ENCODE measurements at places on chromosomes 3 and 15. TPM values are rescaled to one million over a fixed set of nuclear protein-coding genes. Genes with fewer than 3 reads are reported as not detected.

DNA sequence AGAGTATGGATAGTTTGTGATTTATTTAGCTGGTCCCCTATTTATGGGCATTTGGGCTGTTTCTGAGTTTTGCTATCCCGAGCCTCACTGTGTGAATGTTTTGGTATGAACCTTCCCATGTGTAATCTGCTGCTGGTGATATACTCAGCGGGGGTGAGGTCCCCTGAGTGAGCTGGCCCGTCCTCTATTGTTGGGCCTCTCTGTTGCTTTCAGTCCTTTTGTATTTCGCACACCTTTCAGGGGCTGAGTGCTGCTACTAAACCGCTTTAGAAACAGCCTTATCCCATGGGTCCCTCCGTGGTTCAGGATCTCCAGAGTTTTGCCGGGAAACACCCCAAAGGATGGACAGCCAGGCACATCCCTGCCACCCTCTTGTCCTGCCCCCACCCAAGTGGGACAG, 94.5 kb downstream of the WNT7A start:
- no peak for DNase-seq

DNA sequence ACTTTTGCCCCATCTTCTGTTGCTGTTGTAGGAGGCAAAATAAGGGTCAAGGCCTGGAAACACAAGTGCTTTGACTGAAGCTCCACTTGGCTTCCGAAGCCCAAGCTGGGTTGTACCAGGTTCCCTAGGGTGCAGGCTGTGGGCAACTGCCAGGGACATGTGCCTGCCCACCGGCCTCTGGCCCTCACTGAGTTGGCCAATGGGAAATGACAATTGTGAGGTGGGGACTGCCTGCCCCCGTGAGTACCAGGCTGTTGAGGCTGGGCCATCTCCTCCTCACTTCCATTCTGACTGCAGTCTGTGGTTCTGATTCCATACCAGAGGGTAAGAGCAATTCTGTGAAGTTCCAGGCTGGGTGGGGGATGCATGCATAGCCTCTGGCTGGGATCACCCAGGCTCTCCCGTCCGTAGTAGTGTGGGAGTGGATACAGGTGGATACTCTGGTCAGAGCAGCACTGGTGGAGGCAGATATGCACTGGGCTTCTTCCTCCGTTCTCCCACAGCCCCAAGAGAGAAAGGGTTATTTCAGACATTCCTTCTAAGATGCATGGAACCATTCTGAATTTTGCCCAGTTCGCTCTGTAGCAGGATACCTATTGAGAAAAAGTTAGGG, at the start of gene ADIPOQ:
ADIPOQ (plus strand) TSS at position 285 of the 613 bp plus-strand sequence. CDS start 10,349 bp downstream, outside the sequence.
- DNase-seq = no peak

- no peak for DNase-seq
Observed at GRCh38 chr15:50452927-50453326, 28.7 kb downstream of the USP8 start.

- DNase-seq = no peak
Observed at GRCh38 chr15:70830615-70831014, 23.3 kb downstream of the LARP6 start.

DNA sequence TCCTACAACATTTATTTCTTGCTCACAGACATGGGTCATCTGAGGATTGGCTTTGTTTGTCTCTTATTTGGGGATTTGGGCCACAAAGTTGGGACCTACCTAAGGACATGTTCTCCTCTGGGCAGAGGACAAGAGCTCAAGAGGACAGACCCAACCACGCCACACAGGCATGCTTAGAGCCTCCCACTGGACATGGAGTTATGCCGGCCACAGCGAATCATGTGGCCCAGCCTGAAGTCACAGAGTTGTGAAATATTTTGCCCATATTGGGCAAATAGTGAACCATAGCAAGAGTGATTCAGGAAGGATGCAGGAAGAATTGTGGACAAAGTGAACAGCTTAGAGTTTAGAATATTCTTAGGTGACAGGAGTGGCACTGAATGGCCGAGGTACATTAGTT, 9.9 kb downstream of the TRAK1 start:
- DNase-seq = no peak

DNA sequence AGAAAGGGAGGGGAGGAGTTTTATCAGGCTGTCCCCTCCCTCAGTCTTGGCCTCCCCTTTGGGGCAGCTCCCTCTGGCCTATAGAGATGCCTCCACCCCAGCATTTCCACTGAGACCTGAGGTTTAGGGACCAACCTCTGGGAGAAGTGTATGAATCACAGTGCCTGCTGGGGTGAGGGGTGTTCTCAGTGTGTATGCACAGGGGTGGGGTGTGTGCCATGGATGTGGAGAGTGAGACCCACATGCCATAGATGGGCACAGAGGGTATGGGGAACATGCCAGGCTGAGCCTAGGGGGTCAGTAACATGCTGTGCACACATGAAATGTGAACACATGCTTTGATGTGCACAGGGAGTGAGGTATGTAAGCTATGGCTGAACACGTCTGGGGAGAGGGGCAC, 12.4 kb upstream of the ANKRD63 start:
- DNase-seq = no peak

GRCh38 chr3:11603628-11604027, 40.1 kb downstream of the VGLL4 start:
- peak; percentile 25 for DNase-seq

DNA sequence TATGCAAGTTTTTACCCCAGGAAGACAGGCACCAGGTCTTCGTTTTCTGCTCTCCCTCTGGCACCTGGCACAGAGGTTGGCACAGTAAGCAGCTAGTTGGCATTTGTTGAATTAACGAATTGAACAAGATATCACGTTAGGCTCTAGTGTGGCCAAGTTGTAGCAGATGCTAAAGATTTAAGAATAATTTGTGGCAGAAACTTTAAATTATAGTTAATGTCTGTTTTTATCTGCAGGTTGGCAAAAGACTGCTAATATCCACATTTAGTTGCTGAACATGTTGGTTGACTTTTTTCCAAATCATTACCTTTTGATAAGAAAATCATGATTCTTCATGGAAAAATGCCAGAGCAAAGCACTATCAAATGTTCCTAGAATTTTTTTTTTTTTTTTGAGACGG, 8.1 kb downstream of the CHRNA5 start:
- no peak for DNase-seq

DNA sequence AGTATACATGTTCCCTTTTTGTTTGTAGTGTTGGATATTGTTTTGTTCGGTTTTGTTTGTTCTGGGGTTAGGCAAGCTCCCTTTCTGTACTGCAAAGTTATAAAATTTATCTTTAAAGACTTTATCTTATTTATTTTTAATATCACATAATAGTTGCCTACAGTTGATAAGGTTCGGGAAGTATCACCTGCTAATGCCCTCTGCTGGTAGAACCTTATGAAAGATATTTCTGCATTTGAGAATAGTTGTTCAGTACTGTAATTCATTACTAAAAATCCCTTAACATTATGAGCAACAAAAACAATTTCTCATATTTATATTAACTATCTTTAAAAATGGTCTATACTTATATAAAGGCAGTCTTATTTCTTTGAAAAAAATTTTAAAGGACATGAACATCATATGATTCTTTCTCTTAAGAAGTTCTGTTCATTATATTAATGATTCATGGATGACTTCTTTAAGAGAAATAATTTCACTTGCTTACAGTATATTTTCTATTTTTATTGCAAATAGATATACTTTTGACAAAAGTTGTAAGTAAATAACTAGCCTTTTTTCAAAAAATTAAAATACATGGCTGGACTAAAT, 1126.8 kb downstream of the SI start:
- no peak for DNase-seq

DNA sequence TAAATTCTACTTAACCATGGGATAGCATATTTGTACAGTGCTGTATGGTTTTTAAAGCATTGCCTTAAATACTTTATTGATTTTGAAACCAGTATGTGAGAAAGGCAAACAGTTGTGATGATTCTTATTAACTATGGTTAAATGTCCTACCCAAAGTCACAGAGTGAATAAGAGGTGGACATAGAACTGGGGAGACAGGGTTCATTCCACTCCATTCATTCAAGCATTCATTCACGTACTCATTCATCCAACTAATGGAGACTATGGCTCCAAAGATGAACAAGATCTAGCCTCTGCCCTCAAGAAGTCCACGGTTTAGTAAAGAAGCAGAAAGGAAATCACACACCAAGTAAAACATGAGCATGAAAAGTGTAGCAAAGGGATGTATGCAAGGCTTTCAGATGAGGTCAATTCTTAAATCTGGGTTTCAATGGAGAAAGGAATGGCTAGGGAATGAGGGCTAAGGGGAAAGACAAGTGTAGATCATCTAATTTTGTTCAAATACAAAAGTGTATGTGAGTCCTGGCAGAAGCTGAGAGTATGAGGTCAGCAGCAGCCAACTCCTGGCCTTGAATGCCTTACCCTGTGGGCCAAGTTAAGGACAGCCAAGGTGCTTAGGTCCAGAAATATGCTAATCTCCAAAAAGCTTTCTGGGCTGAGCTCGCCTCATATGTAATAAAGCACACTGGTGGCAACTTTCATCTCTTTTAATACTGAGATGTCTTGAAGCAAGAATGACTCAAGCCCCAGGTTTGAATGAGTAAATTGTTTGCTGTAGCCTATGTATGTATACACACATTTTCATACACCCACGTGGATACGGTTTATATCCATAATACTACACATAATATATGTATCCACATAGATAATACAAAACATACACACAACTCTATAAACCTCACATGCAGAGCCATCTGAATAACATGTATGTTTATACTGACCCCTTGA, 4.3 kb downstream of the TNIK start:
- DNase-seq = no peak

- DNase-seq = no peak
Observed at GRCh38 chr3:123042413-123042812, 14.8 kb upstream of the SEMA5B start.

- DNase-seq = no peak
Observed at GRCh38 chr15:98717371-98717770, 69.0 kb downstream of the IGF1R start.

GRCh38 chr3:25665315-25666280, 891 bp upstream of the TOP2B start:
- no peak for DNase-seq

DNA sequence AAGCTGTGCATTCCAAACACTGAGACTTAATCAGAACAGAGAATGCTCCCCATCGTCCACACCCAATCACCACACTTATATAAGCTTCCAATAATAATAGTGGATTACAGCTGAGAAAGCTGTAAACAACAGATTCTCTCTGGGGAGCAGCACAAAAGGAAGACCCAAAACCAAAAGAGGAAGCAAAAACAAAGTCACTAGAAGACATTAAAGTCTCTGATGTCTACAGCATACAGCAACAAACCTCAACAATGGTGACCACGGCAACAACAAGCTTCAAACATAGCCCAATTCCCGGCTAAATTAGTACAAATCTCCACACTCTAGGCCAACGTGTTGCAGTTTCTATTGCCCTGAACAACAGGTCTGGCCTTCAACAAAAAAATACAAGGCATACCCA, 37.7 kb downstream of the ZDHHC23 start:
- no peak for DNase-seq

- DNase-seq = no peak
Observed at GRCh38 chr15:64163659-64164362, 989 bp upstream of the PPIB start.

GRCh38 chr3:20772869-20773268, 586.9 kb upstream of the SGO1 start:
- no peak for DNase-seq

DNA sequence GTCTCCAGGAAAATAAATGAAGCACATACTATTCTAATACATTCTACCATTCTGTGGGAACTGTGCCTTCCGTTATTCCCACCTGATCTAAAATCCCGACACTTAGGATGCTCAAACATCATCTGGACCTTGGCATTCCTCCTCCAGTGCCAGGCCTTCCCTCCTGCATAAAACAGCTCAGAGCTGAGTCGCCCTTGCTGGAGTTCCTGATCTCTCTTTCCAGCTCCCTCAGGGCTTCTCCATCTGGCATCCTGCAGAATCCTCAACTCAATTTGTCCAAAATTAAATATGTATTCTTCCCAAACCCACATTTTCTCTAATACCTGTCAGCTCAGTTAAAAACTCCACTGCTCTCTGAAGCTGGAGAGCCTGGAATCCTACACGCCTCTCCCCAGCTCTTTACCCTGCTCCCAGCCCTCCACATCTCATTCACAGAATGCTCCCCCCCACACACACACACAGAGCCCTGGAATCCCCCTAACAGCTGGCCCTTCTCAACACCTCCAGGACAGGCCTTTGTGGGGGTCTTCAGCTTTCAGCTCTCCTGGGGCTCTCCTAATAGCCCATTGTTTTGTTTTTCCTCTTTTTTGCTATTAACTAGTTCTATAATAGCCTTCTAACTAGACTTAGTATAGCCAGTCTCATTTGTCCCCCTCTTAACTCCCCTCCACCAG, 78.5 kb downstream of the HMG20A start:
- DNase-seq = peak; percentile 69

GRCh38 chr3:58424613-58425012, 9.0 kb downstream of the PDHB start:
- DNase-seq = no peak

DNA sequence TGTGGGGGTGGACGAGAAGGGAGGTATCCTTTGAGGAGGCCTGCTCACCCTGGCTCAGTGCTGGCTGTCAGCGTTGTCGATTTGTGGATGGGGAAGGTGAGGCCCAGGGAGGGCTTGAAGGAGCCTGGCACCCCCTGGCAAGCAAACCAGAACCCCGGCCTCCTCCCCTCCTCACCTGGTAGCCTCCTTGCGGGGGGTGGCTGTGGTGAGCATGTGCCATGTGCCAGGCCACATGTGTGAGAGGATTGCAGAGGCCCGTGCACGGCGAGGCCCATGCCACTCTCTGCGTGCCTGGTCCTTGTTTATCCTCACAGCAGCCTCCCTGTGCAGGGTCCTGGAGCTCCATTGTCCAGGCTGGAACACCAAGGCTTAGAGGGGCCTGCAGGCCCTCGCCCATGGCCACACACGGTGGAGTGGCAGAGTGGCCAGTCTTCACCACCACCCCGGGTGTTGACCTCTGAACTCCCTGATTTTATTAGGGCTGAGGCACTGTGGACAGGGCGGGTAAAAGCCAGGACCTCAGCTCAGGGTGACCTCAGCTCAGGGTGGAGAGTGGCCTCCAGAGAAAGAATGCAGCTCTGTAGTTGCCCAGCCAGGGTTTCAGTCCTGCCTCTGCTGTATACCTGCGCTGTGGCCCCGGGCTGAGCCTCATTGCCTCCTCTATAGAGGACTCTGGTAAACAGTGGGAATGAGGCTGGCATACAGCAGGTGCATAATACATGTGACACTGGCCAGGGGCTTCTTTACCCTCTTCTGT, 29.1 kb downstream of the HDAC11 start:
- DNase-seq = no peak

Gene RARB
- 1.5 TPM for total RNA-seq

Gene TRIP4
- 62.3 TPM for total RNA-seq

Gene DUOXA2
- total RNA-seq = not detected

Gene MGLL
- total RNA-seq = 29.0 TPM

Gene LARP6
- total RNA-seq = 62.8 TPM

Gene STRC
- total RNA-seq = not detected

Gene C3orf85
- not detected for total RNA-seq
